ENCODE measurements at places on chromosomes 2 and 18.
A peak's percentile ranks its signal among the peaks of the same experiment; 100 is the strongest.

- DNase-seq, result no peak
Measured at GRCh38 chr2:3597567-3597966, 2.7 kb downstream of the COLEC11 start.

DNA sequence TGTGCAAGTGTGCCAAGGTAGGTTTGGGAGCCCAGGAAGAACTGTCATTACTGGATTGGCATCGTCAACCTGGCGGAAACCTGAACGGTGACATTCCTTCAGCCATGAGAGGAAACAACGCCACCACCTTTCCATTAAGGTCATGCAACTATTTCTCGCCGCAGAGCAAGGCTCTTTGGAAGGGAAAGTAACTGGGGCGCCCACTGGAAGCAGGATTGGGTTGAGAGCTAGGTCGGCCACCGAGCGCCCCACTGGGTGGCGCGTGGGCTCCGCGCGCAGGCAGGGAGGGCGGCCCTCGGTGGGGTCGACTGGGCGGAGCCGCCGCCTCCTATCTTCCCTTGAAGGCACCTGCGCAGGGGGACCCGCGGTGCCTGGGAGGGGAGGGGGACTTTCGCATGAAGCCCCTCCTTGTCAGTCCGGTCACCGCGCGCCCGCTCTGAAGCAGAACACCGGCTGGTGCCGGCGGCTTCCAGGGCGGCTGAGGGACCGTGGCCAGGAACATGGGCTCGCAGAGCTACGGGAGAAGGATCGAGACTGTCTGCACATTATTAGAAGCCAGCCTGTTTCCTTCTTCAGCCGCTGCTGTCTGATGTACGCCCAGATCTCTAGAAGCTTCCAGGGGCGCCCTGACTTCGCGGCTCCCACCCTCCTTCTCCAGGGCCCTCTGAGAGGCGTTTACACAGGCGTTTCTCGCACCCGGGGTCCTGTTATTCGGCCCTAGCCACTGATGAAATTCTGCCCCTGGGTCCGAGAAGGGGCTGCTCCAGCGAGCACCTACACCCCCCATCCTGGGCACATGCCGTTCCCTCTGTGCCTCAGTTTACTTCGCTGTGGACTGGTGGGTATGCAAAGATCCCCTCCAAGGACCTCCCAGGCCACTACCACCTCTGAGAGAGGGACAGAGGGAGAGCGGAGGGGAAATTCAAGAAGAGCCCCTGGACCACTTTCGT lies 27.3 kb upstream of the MAL start:
- no peak for DNase-seq

DNA sequence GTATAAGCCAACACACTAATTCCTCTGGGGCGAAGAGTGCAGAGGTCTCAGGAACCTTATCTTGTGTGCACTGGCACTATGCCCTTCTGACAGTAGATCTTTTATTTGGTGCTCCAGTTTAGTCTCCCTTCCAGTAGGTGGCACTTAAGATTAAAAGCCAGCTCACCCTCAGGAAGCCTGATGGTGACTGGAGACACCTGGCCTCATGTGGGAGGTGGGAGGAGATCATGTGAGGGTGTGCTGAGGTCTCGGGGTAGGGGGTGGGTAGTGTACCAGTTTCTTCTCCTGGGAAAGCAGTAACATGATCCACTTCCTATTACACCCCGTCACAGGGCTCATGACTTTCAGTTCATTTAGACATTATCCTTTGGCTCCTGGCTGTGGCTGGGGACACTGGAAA lies 654.9 kb downstream of the ADCYAP1 start:
- peak; percentile 39 for DNase-seq

DNA sequence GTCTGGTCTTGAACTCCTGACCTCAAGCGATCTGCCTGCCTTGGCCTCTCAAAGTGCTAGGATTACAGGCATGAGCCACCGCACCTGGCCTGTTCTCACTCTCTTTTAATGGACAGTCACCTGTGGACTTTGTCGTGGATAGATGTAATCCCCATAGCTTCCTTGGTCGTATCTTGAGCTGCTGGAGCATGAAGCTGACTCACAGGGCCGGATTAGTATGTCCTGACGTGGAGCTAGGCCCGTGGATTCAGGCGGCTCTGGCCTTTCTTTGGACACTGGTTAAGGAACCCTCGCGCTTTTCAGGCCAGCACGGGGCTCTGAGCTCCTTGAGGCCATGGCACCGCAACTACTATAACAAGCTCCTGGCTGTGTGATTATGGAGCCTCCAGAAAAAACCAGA lies 27.5 kb upstream of the GBX2 start:
- DNase-seq, result no peak

DNA sequence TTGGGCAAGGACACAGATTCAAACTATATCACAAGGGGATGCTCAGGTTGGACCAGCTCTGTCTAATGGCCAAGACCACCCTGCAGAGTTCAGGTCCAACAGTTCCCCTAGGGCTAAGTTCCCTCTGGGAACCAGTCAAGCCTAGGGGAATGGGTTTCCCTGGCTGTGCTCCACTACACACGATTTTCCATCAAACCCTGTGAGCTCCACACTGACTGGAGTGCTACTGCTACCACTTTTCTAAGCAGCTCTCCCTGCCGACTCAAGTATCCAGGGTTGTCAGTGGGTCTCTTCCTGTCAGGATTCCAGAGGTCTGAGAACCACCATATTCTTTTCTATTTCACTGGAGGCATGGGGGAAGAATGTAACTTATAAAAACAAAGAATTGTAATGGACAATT lies 280.4 kb upstream of the COL3A1 start:
- no peak for DNase-seq

GRCh38 chr2:166573391-166573790 lies 79.3 kb upstream of the SCN7A start:
- DNase-seq, result no peak

GRCh38 chr18:62663731-62664336 lies 51.5 kb upstream of the PHLPP1 start:
- DNase-seq, result no peak

DNA sequence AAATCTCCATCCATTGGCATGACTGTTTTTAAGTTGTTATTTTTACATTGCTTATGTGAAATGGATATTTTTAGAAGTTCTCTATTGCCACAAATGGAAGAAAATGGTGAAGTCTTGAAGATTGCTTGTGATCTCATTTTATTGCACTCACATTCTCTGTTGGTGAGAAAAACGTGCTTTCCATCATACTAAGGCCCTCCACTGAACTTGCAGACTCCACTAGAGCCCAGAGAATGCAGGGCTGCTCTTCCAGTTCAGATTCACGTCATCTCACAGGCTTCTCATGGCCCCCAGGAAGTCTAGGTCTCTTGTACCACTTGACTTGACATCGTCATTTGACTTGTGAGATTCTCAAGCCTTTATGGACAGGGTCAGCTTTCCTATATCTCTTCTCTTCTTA lies 254.8 kb upstream of the COPS8 start:
- DNase-seq, result no peak

DNA sequence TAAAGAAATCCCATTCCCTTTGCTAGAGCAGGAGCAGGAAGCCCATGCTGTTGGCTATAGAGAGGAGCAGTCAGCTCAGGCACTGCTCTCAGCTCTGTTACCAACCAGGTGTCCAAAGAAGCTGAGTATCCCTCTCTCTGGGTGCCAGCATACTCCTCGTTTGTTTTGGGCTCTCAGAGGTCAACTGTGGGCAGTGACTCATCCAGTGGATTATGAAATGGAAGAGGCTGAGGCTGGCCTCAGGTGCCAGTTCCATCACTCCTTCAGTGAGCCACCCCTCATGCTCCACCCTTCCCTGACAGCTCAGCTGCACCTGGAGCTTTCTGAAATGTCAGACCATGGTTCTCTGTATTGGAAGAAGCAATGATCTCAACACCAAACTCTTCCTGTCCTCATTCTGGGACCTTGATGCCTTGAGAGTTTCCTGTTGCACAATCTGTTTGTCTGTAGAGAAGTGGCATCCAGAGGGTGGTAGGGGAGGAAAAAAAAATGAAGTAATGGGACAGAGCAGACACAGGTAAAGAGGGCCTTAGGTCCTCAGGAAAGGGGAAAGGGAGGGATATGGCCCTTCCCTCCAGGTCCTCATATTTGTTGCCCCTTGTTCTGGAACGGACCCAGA lies 31.2 kb upstream of the EN1 start:
- peak; percentile 15 for DNase-seq

DNA sequence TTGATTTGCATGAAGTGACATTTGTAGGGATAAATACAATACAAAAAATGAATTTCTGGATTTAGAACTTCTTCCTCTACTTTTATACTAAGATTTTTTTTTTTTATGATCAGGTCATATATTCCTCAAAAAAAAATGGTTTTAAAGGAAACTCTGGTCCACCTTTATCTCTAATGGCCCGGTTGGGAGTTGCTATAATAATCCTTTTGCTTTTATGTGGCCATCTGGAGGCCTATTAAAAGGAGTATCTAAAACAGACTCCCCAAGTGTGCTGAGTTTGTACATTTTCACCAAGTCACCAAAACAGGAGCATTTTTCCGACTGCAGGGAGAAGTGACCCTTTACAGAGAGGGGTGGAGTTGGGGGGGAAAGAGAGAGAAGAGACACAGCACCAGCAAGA lies 329.2 kb upstream of the FIGN start:
- DNase-seq, result no peak

DNA sequence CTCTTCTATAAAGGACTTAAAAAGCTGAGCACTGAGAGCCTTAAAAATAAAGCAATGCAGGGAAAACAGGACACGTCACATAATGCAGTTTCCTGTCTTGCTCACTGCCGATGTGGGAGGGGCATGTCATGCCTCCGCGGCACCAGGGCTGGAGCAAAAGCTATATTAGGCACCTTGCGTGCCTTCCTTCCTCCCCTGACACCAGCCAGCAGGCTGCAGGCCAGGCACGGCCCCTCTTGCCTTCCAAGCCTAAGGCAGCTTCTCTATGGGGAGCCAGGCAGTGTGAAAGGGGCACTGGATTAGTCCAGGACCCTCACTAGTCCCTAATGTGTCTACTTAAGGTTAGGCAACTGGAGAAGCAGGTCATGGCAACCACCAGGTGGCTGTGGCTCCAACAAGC lies 26.3 kb downstream of the MRPL35 start:
- peak; percentile 69 for DNase-seq

GRCh38 chr2:56132138-56132537 lies 51.7 kb upstream of the CCDC85A start:
- DNase-seq, result peak; percentile 4

DNA sequence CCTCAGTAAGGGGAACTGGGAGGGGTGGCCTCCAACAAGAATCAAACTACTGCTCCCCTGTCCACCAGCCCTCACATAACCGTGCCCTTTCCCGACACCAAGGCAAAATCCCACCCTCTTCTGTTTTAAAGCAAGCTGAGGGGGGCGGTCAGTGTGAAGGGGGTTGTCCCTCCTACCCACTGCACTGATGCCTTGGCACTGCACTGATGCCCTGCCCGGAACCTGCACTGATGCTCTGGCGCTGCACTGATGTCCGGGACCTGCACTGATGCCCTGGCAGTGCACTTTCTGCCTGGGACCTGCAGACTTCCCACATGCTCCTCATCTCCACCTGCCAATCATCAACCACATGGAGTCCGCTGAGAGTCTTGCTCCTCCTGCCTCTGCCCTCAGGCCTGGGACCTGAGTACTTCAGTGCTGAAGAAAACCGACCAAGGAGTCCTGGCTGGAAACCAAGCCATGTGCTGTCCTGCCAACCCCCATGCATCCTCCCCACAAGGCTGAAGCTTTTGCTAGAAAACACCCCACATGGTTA lies 179.5 kb downstream of the SMAD2 start:
- DNase-seq, result no peak

GRCh38 chr18:12336171-12336613 lies 28.2 kb downstream of the TUBB6 start:
- DNase-seq, result no peak

- DNase-seq, result no peak
Measured at GRCh38 chr2:220695397-220696279, 876.5 kb downstream of the EPHA4 start.

Data from inflammatory macrophage treated with lipopolysaccharide for 1 hour (primary cell).